Testis (tissue), 5 donors: ENCODE measurements at places on chromosomes 1 and 21.

DNA sequence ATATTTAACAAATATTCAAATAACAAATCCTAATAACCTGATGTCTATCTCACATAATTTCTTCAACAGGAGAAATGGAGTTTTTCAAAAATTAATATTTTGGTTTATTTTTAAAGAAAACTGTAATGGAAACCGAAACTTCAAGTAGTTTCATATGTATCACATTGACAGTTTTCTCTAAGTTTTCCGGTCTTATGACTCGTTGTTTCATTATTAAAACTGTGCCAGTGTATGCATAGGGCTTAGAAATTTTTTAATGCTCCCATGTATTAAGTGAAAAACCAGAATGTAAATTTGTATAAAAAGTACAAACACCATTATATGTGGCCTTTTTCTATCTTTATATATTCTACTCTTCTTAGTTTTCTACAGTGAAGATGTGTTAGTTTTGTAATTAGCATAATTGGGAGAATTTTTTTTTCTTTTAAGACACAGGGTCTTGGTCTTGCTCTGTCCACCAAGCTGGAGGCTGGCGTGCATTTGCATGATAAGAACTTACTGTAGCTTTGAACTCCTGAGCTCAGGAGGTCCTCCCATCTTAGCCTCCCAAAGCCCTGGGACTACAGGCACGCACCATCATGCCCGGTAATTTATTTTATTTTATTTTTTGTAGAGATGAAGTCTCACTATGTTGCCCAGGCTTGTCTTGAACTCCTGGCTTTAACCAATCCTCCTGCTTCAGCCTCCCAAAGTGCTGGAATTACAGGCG is 43.9 kb upstream of the SAMSN1 start:
- H3K27me3 ChIP-seq, result no peaks in the 10 kb centered on the region
- H3K4me1 ChIP-seq, result no peaks in the 10 kb centered on the region
- no peak overlapping the region for H3K27ac ChIP-seq
- DNase-seq, result no peak
- no peaks in the 10 kb centered on the region for H3K36me3 ChIP-seq
- H3K4me3 ChIP-seq, result no peak overlapping the region

DNA sequence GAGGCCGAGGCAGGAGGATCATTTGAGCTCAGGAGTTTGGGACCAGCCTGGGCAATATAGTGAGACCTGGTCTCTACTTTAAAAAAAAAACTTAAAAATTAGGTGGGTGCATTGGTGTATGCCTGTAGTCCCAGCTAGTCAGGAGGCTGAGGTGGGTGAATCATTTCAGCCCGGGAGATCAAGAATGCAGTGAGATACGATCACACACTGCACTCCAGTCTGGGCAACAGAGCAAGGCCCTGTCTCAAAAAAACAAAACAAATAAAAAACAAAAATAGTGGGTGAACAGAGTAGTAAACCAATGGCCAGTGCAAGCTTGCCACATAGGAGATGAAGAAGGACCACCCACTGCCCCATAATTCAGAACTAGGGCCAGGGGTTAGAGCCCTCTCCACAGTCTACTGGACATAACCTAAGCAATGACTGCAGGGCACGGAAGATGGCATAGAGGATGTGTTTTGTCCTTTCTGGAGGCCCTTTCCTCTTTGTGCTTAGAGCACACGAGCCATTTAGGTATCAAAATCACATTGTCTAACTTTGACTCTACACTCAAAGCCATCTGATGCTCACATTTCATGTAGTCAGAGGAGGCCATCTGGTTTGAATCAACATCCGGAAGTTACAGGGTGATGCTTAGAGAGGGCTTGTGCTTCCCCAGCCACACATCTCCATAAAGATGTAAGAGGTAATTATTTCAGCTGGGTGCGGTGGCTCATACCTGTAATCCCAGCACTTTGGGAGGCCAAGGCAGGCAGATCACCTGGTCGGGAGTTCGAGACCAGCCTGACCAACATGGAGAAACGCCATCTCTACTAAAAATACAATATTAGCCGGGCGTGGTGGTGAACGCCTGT is 12.6 kb downstream of the CD2 start:
- no peaks in the 10 kb centered on the region for H3K36me3 ChIP-seq
- DNase-seq, result no peak
- no peak overlapping the region for H3K4me3 ChIP-seq
- H3K4me1 ChIP-seq, result no peaks in the 10 kb centered on the region
- no peaks in the 10 kb centered on the region for H3K27me3 ChIP-seq
- no peak overlapping the region for H3K27ac ChIP-seq

- no peak overlapping the region for H3K27ac ChIP-seq
- no peaks in the 10 kb centered on the region for H3K4me1 ChIP-seq
- H3K36me3 ChIP-seq, result no peaks in the 10 kb centered on the region
- H3K4me3 ChIP-seq, result no peak overlapping the region
- DNase-seq, result no peak
Measured at GRCh38 chr1:177586429-177586828, 383.4 kb downstream of the SEC16B start.

DNA sequence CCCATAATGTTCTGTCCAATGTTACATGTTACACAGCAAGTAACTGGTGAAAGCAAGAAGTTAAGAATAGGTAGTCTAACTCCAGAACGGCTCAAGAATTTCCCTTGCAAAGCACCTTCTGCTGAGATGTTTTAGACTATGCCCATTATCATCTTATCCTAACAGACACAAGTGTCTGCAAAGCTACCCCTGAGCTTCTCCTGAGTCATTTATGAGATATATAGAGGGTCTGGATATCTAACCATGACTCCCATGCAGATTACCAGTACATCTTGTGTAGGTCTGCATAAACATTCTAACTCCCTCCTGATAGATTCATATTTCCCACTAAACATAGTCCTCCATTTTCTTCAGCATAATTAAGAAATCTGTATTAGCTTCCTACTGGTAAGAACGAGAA is 171.7 kb downstream of the COQ8A start:
- H3K27me3 ChIP-seq, result no peaks in the 10 kb centered on the region
- no peaks in the 10 kb centered on the region for H3K36me3 ChIP-seq
- H3K4me3 ChIP-seq, result no peak overlapping the region
- no peaks in the 10 kb centered on the region for H3K4me1 ChIP-seq
- DNase-seq, result no peak
